ENCODE measurements at places on chromosomes 5 and 9. TPM values are rescaled to one million over a fixed set of nuclear protein-coding genes. Genes with fewer than 3 reads are reported as not detected.

The HTR4 gene
- not detected for polyA plus RNA-seq

The TLX3 gene
- polyA plus RNA-seq, result not detected

The FOXD4L5 gene
- 0.06 TPM for polyA plus RNA-seq

The FAM169A gene
- 40.7 TPM for polyA plus RNA-seq

The TRIM7 gene
- polyA plus RNA-seq, result 2.1 TPM

Data from neural cell (in vitro differentiated cells).